ENCODE measurements at places on chromosomes 12 and 14. TPM values are rescaled to one million over a fixed set of nuclear protein-coding genes. Genes with fewer than 3 reads are reported as not detected.

- H3K4me1 ChIP-seq = peaks cover 2% of the 10 kb centered on the region
- H3K36me3 ChIP-seq = peaks cover 46% of the 10 kb centered on the region
Observed at GRCh38 chr14:74685921-74686678, 26.8 kb downstream of the AREL1 start.

DNA sequence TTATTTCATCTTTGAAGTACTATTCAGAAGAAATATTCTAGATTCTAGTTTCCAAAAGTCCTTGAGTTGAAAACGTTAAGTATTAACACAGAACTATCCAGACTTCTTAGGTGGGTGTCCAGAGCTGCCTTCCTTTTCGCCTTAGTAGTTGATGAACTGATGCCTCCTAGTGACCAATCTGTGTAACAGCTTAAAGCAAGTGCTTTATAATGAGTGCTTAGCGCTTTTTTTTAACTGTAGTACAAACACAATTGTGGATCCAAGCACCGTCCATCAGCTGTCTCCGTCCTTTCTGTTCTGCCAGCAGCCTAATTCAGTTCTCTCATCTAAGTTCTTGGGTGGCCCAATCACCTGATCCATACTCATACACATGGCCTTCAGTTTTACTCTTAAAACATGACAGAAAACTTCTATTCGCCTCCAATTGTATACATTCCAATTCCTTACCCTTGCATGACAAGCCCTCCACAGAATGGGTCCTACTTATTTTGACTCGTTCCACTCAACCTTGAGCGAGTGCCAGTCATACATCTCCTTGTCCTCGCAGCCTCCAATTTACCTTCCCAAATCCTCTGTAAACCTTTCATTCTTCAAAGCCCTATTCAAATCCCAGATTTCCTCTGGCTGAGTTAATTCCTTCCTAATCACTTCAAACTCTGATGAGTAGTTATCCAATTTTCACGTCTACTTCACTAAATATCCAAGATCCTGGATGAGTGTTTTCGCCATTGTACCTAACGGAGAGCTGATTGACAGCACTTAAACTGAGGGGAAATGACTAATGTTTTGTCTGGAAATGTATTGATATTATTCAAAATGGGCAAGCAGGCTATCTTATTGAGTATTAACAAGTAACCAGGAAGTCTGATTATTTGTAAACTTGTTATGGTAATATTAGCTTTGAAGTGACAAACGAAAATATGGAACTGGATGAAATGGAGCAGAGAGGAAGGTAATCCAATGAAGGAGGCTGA lies 5.8 kb upstream of the PHLDA1 start:
- DNase-seq = no peak
- no peak overlapping the region for H3K4me3 ChIP-seq
- H3K27me3 ChIP-seq = no peaks in the 10 kb centered on the region
- no peaks in the 10 kb centered on the region for H3K36me3 ChIP-seq
- H3K4me1 ChIP-seq = peaks cover 12% of the 10 kb centered on the region

- H3K36me3 ChIP-seq = no peaks in the 10 kb centered on the region
- no peaks in the 10 kb centered on the region for H3K27me3 ChIP-seq
- no peaks in the 10 kb centered on the region for H3K4me1 ChIP-seq
- no peak for DNase-seq
- no peak overlapping the region for H3K27ac ChIP-seq
Observed at GRCh38 chr14:52618602-52619001, 66.0 kb downstream of the GPR137C start.

GRCh38 chr12:78176643-78177042 lies 345.9 kb downstream of the NAV3 start:
- H3K4me1 ChIP-seq = no peaks in the 10 kb centered on the region
- no peak for DNase-seq
- no peaks in the 10 kb centered on the region for H3K36me3 ChIP-seq
- H3K27me3 ChIP-seq = no peaks in the 10 kb centered on the region
- no peak overlapping the region for H3K4me3 ChIP-seq
- H3K27ac ChIP-seq = no peak overlapping the region

Gene BIN2
- not detected for total RNA-seq

Gene EMP1
- 0.75 TPM for total RNA-seq

Gene BCL11B
- 4.9 TPM for total RNA-seq

DNA sequence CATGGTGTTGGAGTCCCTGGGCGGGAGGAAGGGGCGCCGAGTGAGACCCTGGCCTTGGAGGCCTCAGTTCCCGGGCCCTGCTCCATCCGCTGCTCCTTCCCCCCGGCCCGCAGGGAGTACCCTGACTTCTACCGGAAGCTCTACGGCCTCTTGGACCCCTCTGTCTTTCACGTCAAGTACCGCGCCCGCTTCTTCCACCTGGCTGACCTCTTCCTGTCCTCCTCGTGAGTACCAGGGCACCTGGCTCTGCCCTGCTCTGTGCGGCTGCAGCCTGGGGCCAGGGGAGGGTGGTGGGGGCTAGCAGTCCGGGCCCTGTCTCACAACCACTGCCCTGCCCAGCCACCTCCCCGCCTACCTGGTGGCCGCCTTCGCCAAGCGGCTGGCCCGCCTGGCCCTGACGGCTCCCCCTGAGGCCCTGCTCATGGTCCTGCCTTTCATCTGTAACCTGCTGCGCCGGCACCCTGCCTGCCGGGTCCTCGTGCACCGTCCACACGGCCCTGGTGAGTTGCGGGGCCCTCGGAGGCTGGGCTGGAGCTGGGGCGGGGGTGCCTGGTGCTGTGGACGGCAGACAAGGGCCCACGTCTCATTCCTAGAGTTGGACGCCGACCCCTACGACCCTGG lies 7.0 kb downstream of the NOC4L start:
- no peaks in the 10 kb centered on the region for H3K4me1 ChIP-seq
- peaks cover 17% of the 10 kb centered on the region for H3K36me3 ChIP-seq
- H3K4me3 ChIP-seq = no peak overlapping the region
- H3K27ac ChIP-seq = no peak overlapping the region
- no peaks in the 10 kb centered on the region for H3K27me3 ChIP-seq

DNA sequence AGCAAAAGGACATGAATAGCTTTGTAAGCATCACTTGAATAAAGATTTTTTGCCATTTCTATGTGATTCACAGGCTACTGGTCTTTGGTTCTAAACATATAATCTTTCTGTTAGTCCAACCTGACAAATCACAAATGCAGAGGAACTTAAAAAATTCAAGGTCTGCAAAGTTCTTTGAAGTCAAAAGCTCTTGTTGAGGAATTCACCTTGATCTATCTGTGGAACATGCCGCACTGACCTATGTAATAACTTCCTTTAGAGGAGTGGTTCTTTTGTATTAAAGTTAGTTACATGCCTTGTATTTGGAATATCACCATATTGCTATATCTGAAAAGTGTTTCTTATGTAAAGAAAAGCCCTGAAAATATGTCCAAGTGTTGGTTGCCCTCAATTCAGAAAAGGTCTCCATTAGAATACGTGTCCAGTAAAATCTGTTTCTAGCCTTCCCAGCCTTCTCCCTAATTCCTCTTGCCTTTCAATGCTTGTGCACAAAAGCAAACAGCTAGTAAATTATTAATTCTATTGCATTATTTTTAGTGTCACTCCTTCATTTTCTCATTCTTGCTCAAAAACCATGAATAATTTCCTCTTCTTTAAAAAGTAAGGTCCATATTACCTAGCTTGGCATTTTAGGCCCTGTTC lies 1192.8 kb downstream of the FLRT2 start:
- H3K36me3 ChIP-seq = no peaks in the 10 kb centered on the region
- H3K27me3 ChIP-seq = no peaks in the 10 kb centered on the region
- DNase-seq = no peak
- no peak overlapping the region for H3K27ac ChIP-seq

- no peak for DNase-seq
- H3K36me3 ChIP-seq = no peaks in the 10 kb centered on the region
- H3K27me3 ChIP-seq = no peaks in the 10 kb centered on the region
- H3K4me3 ChIP-seq = no peak overlapping the region
- no peak overlapping the region for H3K27ac ChIP-seq
Observed at GRCh38 chr12:98421316-98421715, 94.1 kb upstream of the TMPO start.

Gene TAS2R10
- total RNA-seq = 0.22 TPM

- DNase-seq = no peak
- no peak overlapping the region for H3K27ac ChIP-seq
- peaks cover 2% of the 10 kb centered on the region for H3K4me1 ChIP-seq
- H3K27me3 ChIP-seq = no peaks in the 10 kb centered on the region
- H3K4me3 ChIP-seq = no peak overlapping the region
Observed at GRCh38 chr14:46582826-46583225, 68.8 kb downstream of the RPL10L start.

- no peak overlapping the region for H3K4me3 ChIP-seq
- H3K36me3 ChIP-seq = no peaks in the 10 kb centered on the region
- no peaks in the 10 kb centered on the region for H3K4me1 ChIP-seq
- H3K27ac ChIP-seq = no peak overlapping the region
- DNase-seq = no peak
- H3K27me3 ChIP-seq = no peaks in the 10 kb centered on the region
Observed at GRCh38 chr12:125148316-125148715, 83.1 kb downstream of the AACS start.

GRCh38 chr14:31106768-31107167 lies 80.6 kb upstream of the STRN3 start:
- H3K27me3 ChIP-seq = no peaks in the 10 kb centered on the region
- no peak overlapping the region for H3K27ac ChIP-seq
- H3K36me3 ChIP-seq = peaks cover 74% of the 10 kb centered on the region
- no peak overlapping the region for H3K4me3 ChIP-seq
- H3K4me1 ChIP-seq = no peaks in the 10 kb centered on the region

DNA sequence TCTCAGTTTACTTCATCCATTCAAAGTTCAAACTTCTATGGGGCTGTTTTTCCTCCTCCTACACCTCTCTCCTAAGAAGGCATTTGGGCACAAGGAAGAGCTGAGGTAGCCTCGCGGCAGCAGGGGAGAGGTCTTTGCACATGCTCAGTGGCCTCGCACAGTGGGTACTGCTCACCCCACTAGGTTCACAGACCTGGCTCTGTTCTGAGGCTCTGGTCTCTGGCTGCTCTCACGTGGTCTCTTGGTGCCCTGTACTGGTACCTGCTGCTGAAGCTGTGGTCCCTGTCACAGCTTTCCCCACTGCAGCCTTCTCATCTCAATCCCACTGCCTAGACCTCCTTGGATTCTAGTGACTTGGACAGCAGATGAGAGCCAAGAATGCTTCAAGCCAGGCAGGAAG lies 134.7 kb upstream of the CRY1 start:
- no peak overlapping the region for H3K4me3 ChIP-seq
- DNase-seq = no peak
- H3K27me3 ChIP-seq = no peaks in the 10 kb centered on the region
- H3K36me3 ChIP-seq = no peaks in the 10 kb centered on the region
- H3K4me1 ChIP-seq = peaks cover 4% of the 10 kb centered on the region

Gene GALNT6
- total RNA-seq = 11.0 TPM

GRCh38 chr12:13316587-13317246 lies 120.2 kb downstream of the EMP1 start:
- no peak for DNase-seq
- H3K4me3 ChIP-seq = no peak overlapping the region
- H3K36me3 ChIP-seq = peaks cover 10% of the 10 kb centered on the region
- no peaks in the 10 kb centered on the region for H3K27me3 ChIP-seq
- no peak overlapping the region for H3K27ac ChIP-seq

DNA sequence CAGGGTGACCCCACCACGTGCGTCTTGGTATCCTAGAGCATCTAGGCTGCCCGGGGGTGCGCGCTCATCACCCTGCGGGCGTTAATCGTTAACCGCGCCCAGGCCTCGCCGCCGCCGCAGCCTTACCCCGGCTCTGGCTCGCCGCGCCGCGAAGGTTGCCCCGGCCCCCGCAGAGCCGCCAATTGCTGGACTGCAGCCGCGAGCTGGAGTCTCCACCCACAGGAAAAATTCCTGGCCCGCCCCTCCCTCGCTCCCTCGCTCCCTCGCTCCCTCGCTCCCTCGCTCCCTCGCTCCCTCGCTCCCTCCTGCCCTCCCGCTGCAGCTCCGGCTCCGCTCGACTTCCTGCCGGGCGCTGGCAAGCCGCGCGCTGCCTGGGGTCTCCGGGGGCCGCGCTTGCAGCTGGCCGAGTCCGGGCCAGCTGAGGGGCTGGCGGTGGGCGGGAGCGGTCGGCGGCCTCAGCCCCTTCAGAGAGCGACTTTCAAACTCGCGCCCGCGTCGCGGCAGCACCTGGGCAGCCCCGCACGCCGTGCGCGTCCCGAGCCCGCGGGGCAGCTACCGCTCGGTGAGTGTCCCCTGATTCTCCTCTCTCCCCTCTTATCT lies at the start of gene PLEKHG3:
PLEKHG3 (plus strand) TSS at position 282 of the 600 bp plus-strand sequence. CDS start 23,208 bp downstream, outside the sequence.
- H3K4me3 ChIP-seq = peak within 1 kb of the TSS; percentile 77
- peak within 1 kb of the TSS; percentile 46 for H3K27ac ChIP-seq
- no peaks in the 10 kb centered on the region for H3K27me3 ChIP-seq
- peak; percentile 78 for DNase-seq

Gene AKAP6
- total RNA-seq = 1.1 TPM

- H3K27ac ChIP-seq = no peak overlapping the region
Observed at GRCh38 chr14:50573862-50574261, 13.9 kb downstream of the ATL1 start.

DNA sequence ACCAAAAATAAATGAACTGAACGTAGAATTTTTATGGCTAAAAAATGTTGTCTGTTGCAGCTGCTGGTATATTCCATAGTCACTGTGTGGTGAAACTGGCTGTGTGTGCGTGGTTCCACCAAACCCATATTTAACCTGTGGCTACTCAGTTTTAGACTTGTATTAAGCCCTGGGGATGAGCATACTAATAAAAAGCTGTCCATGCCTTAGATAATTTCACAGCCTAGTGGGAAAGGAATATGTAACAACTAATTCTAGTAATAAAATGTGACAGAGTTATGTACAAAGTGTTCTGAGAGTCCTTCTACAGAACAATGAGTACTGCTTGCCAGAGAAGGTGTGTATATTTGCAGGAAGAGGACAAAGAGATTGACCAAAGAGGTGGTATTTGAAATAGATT lies 125.5 kb downstream of the TMTC3 start:
- H3K4me3 ChIP-seq = no peak overlapping the region
- no peaks in the 10 kb centered on the region for H3K4me1 ChIP-seq
- no peak for DNase-seq
- no peaks in the 10 kb centered on the region for H3K36me3 ChIP-seq

- no peaks in the 10 kb centered on the region for H3K36me3 ChIP-seq
- no peak for DNase-seq
- H3K4me1 ChIP-seq = no peaks in the 10 kb centered on the region
- no peak overlapping the region for H3K27ac ChIP-seq
- no peaks in the 10 kb centered on the region for H3K27me3 ChIP-seq
Observed at GRCh38 chr12:56838621-56839488, 75.7 kb downstream of the HSD17B6 start.

GRCh38 chr12:92553389-92553788 lies 149.4 kb upstream of the PLEKHG7 start:
- no peak for DNase-seq
- H3K36me3 ChIP-seq = no peaks in the 10 kb centered on the region
- no peak overlapping the region for H3K4me3 ChIP-seq
- H3K4me1 ChIP-seq = no peaks in the 10 kb centered on the region

- DNase-seq = no peak
- no peak overlapping the region for H3K4me3 ChIP-seq
- H3K27me3 ChIP-seq = no peaks in the 10 kb centered on the region
Observed at GRCh38 chr14:22502551-22502950, 86.5 kb downstream of the DAD1 start.

Gene LTB4R2
- total RNA-seq = 13.4 TPM

GRCh38 chr12:109264943-109265650 lies 44.0 kb downstream of the FOXN4 start:
- H3K36me3 ChIP-seq = no peaks in the 10 kb centered on the region
- H3K4me1 ChIP-seq = no peaks in the 10 kb centered on the region
- H3K4me3 ChIP-seq = no peak overlapping the region

- H3K27ac ChIP-seq = no peak overlapping the region
- no peaks in the 10 kb centered on the region for H3K36me3 ChIP-seq
- DNase-seq = no peak
- H3K27me3 ChIP-seq = no peaks in the 10 kb centered on the region
- H3K4me3 ChIP-seq = no peak overlapping the region
Observed at GRCh38 chr12:97967831-97968230, 505.2 kb downstream of the RMST start.

All from H9 (cell line).